ENCODE measurements at places on chromosomes 1 and 21.
A peak's percentile ranks its signal among the peaks of the same experiment; 100 is the strongest.

DNA sequence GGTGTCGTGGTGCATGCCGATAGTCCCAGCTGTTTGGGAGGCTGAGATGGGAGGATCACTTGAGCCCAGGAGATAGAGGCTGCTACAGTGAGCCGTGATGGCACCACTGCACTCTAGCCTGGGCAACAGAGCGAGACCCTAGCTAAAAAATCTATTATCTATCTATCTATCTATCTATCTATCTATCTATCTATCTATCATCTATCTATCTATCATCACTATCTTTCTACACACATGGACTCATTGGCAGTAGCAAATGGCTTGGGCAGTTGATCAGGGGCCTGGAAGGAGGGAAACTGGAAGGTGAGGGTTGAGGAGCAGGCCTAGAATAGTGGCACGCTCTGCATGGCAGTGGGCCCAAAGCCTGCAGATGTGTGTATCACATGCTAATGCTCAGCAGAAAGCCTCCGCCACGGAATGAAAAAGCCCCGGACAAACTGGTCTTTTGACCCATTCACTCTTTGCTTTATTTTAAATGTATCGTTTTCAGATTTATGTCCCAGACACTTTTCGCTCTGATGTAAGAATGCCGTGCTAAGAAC lies 7.3 kb upstream of the HUNK start:
- no peak for DNase-seq

DNA sequence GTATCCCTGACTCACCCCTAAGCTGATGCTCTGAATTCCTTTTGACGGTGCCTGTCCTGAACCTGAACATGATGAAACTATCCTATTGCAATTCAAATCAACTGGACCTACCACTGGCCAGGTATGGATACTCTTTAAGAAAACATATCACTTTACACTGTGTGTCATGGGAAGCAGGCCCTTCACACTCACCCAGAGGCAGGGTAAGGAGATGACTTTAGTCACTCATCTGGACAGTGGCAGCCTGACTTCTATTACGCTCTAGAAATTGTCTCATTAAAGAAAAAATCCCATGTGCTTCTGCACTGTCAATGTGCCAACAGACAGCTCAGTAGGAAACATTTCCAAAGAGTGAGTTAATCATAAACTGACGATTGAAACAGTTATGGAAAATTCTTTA lies 94.3 kb downstream of the VAV3 start:
- no peak for DNase-seq

DNA sequence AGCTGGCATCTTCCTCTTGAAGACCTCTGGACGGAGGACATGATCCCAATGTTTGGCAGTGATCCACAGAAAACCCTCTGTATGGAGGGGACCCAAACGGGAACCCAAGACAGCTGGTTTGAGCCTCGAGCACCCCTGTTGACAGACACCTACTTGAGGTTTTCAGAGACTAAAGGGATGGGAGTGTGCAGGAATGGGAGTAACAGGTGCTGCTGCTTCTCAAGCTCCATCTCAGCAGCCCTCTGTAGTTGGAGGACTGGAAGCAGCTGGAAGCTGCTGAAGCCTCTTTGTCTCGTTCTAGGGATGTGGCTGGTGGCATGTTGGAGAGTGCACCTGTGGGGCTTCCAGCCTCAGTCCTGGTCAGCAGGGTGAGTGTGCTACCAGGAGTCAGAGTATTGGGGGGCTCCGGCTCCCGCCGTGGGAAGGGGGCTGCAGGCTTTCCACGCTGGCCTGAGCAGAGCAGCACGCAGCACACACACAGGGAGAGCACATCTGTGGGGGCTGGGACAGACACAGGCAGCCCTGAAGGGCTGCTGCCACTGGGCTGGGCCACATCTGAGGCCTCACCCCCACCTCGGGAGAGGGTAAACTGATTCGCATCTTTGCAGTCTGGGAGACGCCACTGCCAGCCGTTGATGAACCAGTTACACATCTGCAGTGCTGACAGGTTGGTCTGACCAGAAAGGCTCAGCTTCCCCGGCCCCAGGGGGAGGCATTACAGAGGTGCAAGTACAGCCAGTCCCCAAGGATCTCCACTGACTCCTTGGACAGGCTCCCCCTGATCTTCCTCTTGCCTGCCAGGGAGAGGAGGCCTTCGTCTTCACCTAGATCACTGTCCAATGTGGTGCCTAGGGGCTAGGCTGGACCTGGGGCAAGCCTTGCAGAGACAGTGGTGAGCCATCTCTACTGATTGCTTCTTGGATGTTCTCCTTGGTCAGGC lies 56.6 kb downstream of the ADSS2 start:
- DNase-seq = no peak

DNA sequence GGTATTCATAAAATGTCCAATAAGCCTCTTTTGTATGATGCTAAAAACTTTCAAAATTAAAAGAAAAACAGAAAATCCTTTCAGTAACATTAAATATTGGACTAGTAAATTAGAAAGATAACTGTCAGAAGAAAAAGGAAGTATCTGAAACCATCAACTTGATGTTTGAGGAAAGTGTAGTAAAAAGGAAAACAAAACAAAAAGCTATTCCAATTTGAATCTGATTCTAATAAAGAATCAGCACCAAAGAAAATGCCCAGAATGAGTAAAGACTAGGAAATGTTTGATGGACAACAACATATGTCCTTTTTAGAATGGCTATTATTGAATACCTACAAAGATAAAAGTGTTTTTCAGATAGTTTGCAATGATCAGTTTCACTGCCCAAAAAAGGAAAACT lies 79.9 kb upstream of the RBM34 start:
- no peak for DNase-seq

- DNase-seq = peak; percentile 51
Observed at GRCh38 chr1:30968220-30968971, 59.8 kb upstream of the SDC3 start.
